ENCODE measurements at places on chromosomes 3 and 15.
A peak's percentile ranks its signal among the peaks of the same experiment; 100 is the strongest.

- H3K36me3 ChIP-seq = no peaks in the 10 kb centered on the region
- H3K4me1 ChIP-seq = peaks cover 42% of the 10 kb centered on the region
- DNase-seq = no peak
- no peak overlapping the region for H3K4me3 ChIP-seq
- H3K27ac ChIP-seq = peak overlapping the region; percentile 98
- H3K27me3 ChIP-seq = no peaks in the 10 kb centered on the region
Measured at GRCh38 chr15:42270551-42270950, 2.5 kb upstream of the GANC start.

DNA sequence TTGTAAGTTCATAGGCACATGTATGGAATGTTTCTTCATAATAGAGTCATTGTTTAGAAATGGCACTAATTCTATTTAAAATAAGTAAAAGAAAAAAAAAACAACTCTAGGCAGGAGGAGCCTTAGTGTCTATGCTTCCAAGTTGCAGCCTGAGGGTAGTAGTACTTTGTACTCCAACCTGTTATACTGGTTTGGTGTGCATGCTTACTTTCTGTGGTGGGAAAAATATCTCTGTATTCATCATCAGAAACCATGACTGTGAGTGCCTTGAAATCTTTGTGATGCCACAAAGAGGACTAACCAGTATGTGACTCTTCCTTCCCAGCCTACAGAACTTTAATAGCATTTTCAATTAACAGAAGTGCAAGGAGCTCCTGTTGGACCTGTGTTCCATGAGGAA lies 4.4 kb downstream of the NAALADL2 start:
- no peak overlapping the region for H3K27ac ChIP-seq
- H3K27me3 ChIP-seq = no peaks in the 10 kb centered on the region
- H3K36me3 ChIP-seq = no peaks in the 10 kb centered on the region
- H3K4me3 ChIP-seq = no peak overlapping the region
- H3K4me1 ChIP-seq = no peaks in the 10 kb centered on the region

DNA sequence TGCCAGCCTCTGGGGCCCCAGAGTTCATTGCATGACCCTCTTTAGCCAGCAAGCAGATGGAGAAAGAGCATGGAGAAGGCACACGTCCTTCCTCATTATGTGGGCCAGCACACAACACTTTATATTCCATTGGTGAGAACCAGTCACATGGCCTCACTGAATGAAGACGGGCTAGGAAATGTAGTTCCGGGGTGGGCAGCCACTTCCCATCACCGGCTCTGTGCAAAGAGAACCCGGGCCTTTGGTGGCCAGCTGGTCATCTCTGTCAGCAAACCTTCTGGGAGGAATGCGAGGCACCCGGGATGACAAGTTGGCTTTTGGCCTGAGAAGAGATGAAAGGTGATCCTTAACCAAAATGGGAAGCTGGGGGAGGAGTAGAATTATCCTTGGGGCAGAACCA lies 90.2 kb upstream of the VGLL4 start:
- no peaks in the 10 kb centered on the region for H3K27me3 ChIP-seq
- no peak overlapping the region for H3K27ac ChIP-seq
- DNase-seq = no peak
- H3K36me3 ChIP-seq = no peaks in the 10 kb centered on the region
- no peak overlapping the region for H3K4me3 ChIP-seq

DNA sequence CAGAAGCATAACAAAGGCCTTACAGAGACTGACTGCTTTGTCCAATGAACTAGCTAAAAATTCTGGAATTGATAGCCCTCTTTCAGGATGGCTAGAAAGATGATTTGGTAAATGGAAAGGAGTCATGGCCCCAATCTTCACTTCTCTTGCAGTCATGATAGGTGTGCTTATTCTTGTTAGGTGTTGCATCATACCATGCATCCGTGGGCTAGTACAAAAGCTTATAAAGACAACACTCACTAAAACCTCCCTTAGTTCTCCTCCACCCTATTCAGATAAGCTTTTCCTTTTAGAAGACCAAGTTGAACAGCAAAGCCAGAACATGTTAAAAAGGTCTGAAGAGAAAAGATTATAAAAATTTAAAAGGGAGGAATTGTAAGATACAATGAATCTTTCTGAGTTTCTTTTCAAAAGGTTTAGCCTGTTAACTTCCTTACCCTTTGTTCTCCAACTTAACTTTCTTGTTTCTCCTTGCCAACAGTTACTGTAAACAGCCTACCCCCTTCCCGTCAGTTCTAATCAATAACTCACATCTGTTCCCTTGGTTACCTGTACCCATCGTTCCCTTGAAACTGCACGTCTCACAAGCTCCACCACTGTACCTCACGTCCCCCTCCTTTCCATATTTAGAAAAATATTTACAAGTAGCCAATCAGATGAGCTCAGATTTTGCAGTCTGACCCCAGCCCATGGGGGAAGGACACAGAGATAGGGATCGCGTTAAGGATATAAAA lies 105.8 kb downstream of the ZBBX start:
- H3K27me3 ChIP-seq = no peaks in the 10 kb centered on the region
- no peaks in the 10 kb centered on the region for H3K36me3 ChIP-seq
- no peak overlapping the region for H3K27ac ChIP-seq
- H3K4me3 ChIP-seq = no peak overlapping the region
- H3K4me1 ChIP-seq = no peaks in the 10 kb centered on the region

DNA sequence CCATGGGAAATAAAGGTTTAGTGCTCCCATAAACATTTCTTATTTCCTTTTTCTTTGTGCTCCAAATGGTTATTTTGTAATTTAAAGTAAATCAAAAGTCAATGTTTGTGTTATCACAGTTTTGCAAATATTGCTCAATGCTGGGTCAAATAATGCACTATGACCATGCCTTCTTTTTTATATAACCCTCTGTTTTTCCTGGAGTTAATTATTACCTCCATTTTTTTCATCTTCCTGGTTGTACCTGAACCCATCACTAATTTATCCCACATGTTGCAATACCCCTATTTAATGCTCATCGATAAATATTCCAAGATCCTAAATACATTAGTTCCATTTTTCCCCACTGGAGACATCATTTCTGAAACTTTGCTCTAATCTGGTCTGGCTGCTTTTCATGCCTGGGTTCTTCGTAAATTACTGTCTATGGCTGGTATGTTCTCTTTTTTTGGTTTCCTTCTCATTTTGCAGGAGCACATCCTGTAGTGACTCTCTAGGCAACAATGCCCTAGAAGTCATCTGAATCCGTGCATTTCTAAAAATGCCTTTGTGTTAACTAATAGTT lies 66.4 kb downstream of the OXNAD1 start:
- H3K27ac ChIP-seq = no peak overlapping the region
- no peaks in the 10 kb centered on the region for H3K27me3 ChIP-seq
- no peak overlapping the region for H3K4me3 ChIP-seq

DNA sequence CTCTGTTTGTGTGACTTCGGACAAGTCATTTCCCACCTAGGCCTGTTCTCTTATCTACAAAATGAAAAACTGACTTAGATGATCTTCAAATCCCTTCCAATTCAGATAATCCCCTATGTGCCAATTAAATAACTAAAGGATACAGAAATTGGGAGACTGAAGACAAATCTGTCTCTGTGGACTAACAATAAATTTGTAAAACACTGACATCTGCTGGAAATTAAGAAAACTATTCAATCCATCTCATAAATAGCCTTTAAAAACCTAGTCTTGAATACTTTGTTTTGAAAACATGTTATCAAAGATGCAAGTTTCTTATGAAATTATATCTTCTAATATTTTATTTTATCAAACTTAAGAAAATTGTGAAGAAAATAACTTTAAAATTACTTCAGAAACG lies 38.3 kb downstream of the MTHFS start:
- H3K27ac ChIP-seq = no peak overlapping the region
- H3K4me1 ChIP-seq = no peaks in the 10 kb centered on the region
- H3K27me3 ChIP-seq = no peaks in the 10 kb centered on the region
- no peaks in the 10 kb centered on the region for H3K36me3 ChIP-seq

DNA sequence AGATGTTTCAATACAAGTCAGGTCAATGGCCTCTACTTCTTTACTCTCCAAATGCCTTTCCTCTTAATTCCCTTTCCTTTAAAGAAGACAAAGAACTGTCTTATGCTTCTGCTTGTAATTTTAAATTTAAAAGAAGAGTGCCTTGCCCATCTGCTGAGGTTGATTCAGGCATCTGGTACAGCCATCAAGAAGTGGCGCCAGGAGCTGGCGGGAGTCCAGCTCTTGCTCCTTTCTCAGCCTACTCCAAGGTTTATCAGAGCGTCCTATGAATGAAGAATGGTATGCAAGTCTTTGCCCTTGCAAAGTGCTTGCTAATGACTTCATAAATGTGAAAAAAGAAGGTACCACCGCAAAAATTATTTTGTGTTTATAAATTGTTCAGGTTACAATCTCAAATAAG lies 294.6 kb upstream of the TGFBR2 start:
- no peaks in the 10 kb centered on the region for H3K36me3 ChIP-seq
- DNase-seq = peak; percentile 71
- no peaks in the 10 kb centered on the region for H3K27me3 ChIP-seq

DNA sequence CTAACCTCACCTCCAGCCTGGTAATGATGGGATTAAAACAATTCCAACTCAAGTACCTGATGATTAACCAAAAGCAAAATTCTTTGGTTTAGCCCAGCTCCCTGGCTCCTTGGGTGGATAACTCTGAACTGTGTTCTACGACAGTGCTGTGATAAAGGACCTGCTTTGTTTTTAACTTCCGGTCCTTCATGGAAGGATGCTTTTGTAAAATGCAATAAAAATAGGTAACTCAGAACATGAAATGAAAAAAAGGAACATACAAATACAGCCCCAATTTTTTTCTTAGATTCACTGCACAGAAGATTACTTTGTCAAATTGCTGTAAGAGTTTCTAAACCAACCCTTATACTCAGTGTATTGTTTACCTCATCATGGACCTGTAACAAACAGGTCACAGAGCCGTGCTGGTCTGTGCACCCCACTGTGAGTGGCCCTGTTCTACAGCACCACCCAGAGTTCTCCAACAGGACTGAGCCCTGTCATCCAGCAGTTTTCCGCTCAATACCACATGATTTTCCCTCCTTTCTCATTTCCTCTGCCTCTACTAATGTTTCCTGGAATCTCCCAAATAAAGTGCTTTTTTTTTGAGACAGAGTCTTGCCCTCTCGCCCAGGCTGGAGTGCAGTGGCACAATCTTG lies 4.9 kb upstream of the PCYT1A start:
- no peak overlapping the region for H3K27ac ChIP-seq
- no peak overlapping the region for H3K4me3 ChIP-seq
- H3K27me3 ChIP-seq = no peaks in the 10 kb centered on the region
- DNase-seq = no peak

GRCh38 chr3:52606373-52607085 lies 70.1 kb downstream of the UQCC5 start:
- H3K4me1 ChIP-seq = peaks cover 16% of the 10 kb centered on the region
- H3K4me3 ChIP-seq = no peak overlapping the region
- peaks cover 7% of the 10 kb centered on the region for H3K36me3 ChIP-seq
- H3K27me3 ChIP-seq = no peaks in the 10 kb centered on the region
- no peak overlapping the region for H3K27ac ChIP-seq

- H3K36me3 ChIP-seq = no peaks in the 10 kb centered on the region
- H3K27ac ChIP-seq = peak overlapping the region; percentile 84
- DNase-seq = peak; percentile 79
- H3K27me3 ChIP-seq = no peaks in the 10 kb centered on the region
- H3K4me3 ChIP-seq = no peak overlapping the region
- H3K4me1 ChIP-seq = peaks cover 44% of the 10 kb centered on the region
Measured at GRCh38 chr3:99925584-99926230, 108.0 kb downstream of the CMSS1 start.

GRCh38 chr15:63065262-63066221 lies 23.0 kb downstream of the TPM1 start:
- H3K27me3 ChIP-seq = no peaks in the 10 kb centered on the region
- peaks cover 91% of the 10 kb centered on the region for H3K4me1 ChIP-seq
- peaks cover 98% of the 10 kb centered on the region for H3K36me3 ChIP-seq
- H3K27ac ChIP-seq = peak overlapping the region; percentile 99
- no peak overlapping the region for H3K4me3 ChIP-seq

GRCh38 chr3:177294221-177294620 lies 96.9 kb upstream of the TBL1XR1 start:
- DNase-seq = peak; percentile 77
- no peaks in the 10 kb centered on the region for H3K36me3 ChIP-seq
- peaks cover 12% of the 10 kb centered on the region for H3K4me1 ChIP-seq
- no peak overlapping the region for H3K4me3 ChIP-seq
- no peaks in the 10 kb centered on the region for H3K27me3 ChIP-seq

GRCh38 chr3:120743556-120744195 lies 1.1 kb downstream of the GTF2E1 start:
- H3K36me3 ChIP-seq = no peaks in the 10 kb centered on the region
- no peaks in the 10 kb centered on the region for H3K27me3 ChIP-seq
- no peak for DNase-seq
- no peak overlapping the region for H3K4me3 ChIP-seq
- peaks cover 19% of the 10 kb centered on the region for H3K4me1 ChIP-seq

DNA sequence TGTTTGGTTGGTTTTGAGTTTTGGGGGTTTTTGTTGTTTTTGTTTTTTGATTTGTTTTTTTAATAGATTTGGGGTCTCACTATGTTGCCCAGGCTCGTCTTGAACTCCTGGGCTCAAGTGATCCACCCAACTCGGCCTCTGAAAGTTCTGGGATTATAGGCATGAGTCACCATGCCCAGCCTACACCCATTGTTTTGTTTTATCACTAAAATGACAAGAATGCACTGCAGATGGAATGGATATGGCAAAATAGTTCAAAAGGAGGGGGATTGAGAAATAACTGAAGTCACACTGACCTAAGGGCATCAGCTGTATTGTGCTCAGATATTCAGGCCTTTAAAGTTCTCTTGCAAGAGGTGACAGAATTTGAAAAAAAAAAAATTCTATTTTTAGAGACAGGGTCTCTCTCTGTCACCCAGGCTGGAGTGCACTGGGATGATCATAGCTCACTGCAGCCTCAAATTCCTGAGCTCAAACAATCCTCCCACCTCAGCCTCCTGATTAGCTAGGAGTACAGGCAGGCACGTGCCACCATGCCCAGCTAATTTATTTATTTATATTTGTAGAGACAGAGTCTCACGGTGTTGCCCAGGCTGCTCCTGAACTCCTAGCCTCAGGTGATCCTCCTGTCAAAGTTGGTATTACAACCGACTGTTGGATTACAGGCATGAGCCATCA lies 4.4 kb upstream of the RASA2 start:
- peaks cover 4% of the 10 kb centered on the region for H3K4me1 ChIP-seq
- no peaks in the 10 kb centered on the region for H3K36me3 ChIP-seq
- no peak overlapping the region for H3K4me3 ChIP-seq
- H3K27ac ChIP-seq = no peak overlapping the region
- no peak for DNase-seq

DNA sequence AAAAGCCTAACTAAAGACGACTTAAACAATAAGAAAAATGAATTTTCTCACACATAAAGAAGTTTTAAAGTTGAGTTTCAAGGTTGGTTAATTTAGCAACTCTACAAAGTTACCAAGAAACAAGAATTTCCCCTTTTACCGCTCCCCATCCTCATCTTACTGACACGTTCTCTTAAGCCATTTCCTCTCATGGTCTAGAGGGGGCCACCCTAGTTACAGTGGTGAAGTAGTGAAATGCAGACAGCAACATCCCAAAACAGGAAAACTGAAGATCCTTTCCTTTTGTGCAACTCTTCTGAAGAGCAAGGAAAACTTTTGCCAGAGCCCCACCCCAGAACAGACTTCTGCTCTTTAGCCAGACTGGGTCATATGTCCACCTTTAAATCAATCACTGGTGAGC lies 17.3 kb upstream of the SOX14 start:
- no peaks in the 10 kb centered on the region for H3K36me3 ChIP-seq
- H3K4me3 ChIP-seq = no peak overlapping the region
- H3K4me1 ChIP-seq = no peaks in the 10 kb centered on the region
- H3K27me3 ChIP-seq = peaks cover 16% of the 10 kb centered on the region
- H3K27ac ChIP-seq = no peak overlapping the region
- DNase-seq = no peak

GRCh38 chr3:142912402-142913172 lies 23.7 kb upstream of the PCOLCE2 start:
- peak overlapping the region; percentile 55 for H3K27ac ChIP-seq
- H3K4me1 ChIP-seq = no peaks in the 10 kb centered on the region
- no peak overlapping the region for H3K4me3 ChIP-seq
- no peaks in the 10 kb centered on the region for H3K36me3 ChIP-seq
